ENCODE measurements at places on chromosomes 5 and 9.

DNA sequence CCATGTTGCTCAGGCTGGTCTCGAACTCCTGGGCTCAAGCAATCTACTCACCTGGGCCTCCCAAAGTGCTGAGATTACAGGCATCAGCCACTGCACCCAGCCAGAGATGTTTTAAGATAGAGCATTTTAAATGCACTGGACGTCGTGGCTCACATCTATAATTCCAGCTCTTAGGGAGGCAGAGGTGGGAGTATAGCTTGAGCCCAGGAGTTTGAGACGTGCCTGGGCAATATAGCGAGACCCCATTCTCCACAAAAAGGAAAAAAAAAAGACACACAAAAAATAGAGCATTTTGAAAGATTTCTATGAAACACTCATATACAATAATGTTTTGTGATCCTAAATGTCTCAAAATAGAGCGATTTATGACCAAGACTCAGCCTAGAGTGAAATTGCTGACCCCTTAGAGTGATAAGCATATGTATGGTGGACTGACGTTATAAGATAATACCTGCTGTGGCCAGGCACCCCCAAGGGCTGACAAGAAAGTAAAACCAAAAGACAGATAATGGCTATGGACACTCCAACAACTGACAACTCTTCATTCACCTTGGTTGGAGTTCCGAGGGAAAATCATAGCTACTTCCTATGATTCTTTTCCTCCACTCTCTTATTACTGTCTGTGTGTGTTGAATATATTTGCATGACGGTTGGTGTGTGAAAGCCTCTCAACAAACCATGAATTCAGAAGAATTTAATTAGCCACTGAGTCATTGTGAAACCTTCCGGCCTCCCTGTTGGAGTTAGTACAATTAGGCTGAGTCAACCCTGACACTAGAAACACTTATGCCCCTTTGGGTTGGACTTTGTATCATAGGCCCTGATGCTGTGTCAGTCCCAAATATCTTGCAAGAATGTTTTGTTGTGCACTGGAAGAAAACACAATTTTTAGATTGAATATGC, 526.5 kb upstream of the NUDT12 start:
- no peak for DNase-seq

DNA sequence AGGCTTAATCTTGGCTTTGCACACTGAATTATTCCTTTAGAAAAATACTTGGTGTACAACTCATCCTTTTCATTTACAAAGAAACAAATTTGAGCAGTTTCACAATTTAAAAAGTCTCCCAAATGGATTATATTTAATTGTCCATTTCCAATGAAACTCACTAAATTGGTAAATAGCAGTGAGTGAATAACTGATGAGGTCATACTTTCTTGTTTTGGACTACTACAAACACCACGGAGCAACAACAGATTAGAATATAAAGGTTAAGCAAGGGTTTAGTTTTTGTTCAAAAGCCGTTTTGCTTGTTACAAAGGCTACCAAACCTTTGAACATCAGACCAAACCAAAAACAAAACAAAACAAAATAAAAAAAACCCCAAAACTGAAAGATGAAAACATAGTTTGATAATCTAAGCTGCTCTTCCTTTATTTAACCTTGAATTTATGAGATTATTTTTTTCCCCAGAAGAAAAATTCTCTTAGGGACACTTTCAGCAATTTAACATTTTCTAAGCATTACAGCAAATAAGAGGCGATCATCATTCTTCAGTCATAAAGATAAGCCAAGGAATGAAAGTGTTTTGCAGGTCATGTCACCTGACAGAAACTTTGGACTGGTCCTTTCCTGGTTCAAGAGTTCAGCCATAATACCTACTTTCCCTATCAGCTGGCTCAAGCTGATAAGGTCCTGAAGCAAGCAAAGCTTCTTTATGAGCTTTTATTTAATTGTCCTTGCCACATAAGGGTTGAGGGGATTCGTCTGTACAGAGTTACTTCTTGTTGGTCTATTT, 99.7 kb upstream of the CDKN2B start:
- no peak for DNase-seq

- DNase-seq, result no peak
These were observed 13.6 kb upstream of the TMOD1 start for GRCh38 chr9:97487861-97488260.

DNA sequence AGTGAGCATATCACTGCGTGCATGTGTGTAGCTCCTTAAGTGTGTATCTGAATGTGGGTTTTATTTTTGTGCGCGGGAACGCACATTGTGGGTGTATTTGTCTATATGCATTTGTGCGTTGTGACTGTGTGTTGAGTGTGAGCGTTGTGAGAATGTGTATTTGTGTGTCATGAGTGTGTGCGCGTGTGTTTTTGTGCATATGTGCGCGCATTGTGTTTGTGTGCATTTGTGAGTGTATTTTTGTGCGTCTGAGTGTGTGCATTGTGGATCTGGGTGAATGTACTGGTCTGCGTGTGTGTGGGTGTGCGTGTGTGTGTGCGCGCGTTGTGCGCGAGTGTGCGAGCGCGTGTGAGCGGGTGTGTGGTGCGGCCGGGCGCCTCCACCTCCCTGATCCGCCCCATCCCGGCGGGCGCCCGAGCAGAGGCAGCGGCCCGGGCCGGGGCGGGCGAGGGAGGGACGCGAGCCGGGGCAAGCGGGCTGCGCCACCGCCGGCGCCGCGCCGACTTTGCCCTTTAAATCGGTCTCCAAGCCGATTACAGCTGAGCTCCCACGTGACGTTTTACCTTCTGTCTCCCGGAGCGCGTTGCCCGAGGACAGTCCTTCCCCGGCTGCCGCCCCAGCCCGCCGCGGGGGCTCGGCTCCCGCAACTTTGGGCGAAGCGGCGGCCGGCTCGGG, at the start of gene RASGRF2:
Gene RASGRF2 (plus strand): TSS at position 596 of the 675 bp plus-strand sequence. CDS start 376 bp downstream, outside the sequence.
- DNase-seq, result no peak

DNA sequence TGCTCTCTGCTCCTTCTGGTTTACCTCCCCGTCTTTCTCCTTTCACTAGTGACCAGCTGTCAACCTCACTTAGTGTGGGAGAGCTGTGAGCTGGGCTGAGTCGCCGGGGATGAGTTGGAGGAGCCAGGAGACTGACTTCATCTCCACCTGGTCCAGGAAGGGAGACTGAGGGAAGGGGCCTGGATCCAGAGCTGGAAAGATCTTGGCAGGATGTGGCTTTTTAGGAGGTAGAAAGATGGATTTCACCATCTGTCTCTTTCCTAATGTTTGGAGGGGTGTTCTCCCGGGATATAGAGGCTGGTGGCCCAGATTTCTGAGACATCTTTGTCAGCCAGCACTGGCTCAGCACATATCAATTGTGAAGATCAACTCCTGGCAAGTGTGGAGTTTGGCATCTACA, 37.1 kb upstream of the TNC start:
- no peak for DNase-seq

GRCh38 chr5:180807046-180807445, 4.4 kb upstream of the MGAT1 start:
- DNase-seq, result no peak

All from Jurkat, Clone E6-1 (cell line).